Fibroblast of skin of left quadriceps (primary cell): ENCODE measurements at places on chromosomes 1 and 21.

GRCh38 chr1:226845624-226846023 is 24.8 kb upstream of the PSEN2 start:
- no peak for DNase-seq

- no peak for DNase-seq
Measured at GRCh38 chr1:101065575-101065974, 40.0 kb upstream of the DPH5 start.

DNA sequence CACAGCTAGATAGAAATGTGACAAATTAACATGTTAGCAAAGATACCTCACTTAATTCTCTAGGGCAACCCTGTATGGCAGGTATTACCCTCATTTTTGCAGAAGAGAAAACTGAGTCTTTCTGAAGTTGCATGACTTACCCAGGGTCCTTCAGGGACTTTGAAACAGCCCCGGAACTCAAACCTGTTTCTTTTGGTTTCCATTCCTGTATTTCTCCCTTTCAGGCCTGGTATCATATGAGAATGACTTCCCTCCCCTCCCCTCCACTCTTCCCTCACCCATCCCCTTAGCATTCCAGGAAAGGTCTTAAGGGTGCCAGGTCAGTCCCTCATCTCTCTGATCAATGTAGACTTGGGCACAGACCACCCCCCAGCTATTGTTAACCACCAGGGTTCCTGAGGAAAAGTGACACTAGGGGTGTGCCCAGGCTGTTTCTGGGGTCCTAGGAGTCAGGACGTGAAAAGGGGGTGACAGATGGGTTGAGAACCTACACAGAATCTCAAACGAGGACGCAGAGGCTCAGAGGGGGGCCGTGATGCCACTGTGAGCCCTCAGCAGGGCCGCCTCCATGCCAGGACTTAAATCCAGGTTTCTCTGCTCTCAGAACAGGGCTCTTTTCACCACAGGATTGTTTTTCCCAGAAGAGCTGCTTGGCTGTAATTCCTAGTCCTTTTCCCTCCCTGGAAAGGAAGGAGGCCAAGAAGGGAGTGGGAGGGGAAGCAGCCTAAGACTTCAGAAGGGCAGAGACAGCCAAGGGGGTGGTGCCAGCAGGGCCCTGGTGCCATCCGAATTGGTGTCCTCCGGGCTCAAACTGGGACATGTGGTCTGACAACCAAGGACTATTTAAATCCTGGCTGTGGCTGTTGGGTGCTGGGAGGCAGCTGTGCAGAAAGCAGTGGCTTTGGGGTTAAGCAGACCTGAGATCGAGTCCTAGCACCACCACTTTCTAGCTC is 2.1 kb upstream of the WASF2 start:
- no peak for DNase-seq

GRCh38 chr1:111281411-111281810 is 9.2 kb upstream of the CHIA start:
- no peak for DNase-seq

DNA sequence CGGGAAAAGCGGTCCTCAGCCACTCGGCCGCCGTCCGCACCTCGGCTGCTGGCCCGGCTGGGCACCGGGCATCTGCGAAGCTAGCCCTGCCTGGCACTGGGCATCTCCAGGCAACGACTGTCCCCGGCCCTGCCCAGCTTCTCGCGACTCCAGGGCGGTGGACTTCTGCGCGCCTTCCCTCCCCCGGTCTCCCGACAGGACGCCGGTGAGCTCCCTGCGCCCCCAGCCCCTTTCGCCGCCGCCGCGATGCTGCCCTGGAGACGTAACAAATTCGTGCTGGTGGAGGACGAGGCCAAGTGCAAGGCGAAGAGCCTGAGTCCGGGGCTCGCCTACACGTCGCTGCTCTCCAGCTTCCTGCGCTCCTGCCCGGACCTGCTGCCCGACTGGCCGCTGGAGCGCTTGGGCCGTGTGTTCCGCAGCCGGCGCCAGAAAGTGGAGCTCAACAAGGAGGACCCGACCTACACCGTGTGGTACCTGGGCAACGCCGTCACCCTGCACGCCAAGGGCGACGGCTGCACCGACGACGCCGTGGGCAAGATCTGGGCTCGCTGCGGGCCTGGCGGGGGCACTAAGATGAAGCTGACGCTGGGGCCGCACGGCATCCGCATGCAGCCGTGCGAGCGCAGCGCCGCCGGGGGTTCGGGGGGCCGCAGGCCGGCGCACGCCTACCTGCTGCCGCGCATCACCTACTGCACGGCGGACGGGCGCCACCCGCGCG is 514 bp downstream of the FAM43B start:
- no peak for DNase-seq

- DNase-seq, result no peak
Measured at GRCh38 chr1:75731881-75732280, 7.4 kb downstream of the ACADM start.

DNA sequence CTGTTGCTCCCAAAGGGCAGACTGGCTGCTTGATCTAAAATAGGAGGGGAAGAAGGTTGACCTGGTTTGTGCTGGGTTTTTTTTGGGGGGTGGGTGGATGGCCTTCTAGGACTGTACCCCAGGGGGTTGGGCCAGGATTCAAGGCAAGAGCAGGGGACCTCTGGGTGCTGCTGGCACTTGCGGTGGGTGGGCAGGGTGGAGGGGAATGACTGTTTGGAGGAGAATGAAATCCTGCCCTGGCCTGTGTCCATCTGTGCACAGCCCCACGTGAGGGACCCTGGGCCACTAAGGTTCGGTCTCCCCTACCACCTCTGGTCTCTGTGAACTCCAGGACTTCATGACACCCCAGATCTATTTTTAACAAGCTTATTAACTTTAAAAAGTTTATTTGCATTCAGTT is 414.2 kb downstream of the PTPRU start:
- no peak for DNase-seq

- DNase-seq, result no peak
Measured at GRCh38 chr1:171397851-171398469, 84.0 kb downstream of the FMO4 start.

GRCh38 chr1:201360486-201360885 is 17.0 kb downstream of the TNNT2 start:
- DNase-seq, result no peak

GRCh38 chr21:15330872-15331271 is 266.1 kb upstream of the NRIP1 start:
- no peak for DNase-seq

- DNase-seq, result no peak
Measured at GRCh38 chr21:45078371-45078770, 4.0 kb downstream of the ADARB1 start.

DNA sequence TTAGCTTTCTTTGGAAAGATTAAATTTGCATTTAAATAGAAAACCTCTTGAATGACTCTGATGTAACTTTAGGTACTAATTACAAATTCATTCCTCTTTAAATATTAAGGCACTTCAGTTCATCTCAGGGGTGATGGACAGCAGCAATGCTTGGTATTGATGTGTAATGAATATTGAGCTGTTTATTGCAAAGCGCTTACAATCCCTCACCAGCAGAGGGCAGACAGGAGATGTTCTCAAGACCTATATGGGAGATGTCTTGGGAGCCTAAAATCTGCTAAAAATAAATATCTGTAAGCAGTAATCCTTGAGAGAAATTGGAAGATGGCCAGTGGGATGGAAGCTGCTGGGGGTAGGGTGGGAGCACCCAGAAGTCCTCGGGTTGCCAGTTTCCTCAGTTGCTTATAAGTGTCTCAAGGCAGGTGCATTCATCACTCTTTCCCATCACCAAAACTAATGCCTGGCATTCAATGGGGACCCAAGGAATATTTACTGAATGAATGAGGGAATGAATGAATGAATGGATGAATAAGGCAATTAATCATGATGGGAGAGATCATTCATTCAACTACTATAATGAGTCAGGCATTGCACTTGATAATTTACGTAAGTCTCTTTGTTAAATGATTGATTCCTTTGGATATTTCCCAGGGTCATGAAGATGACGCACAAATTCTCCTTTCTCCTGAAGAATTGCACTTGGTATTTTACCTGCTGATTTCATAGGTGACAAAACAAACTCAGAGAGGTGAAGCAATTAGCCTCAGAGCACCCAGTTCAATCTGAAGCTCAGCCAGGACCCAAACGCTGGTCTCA is 2.3 kb downstream of the KLHDC8A start:
- peak; percentile 39 for DNase-seq

GRCh38 chr1:211731456-211732292 is 56.3 kb upstream of the NEK2 start:
- DNase-seq, result no peak

DNA sequence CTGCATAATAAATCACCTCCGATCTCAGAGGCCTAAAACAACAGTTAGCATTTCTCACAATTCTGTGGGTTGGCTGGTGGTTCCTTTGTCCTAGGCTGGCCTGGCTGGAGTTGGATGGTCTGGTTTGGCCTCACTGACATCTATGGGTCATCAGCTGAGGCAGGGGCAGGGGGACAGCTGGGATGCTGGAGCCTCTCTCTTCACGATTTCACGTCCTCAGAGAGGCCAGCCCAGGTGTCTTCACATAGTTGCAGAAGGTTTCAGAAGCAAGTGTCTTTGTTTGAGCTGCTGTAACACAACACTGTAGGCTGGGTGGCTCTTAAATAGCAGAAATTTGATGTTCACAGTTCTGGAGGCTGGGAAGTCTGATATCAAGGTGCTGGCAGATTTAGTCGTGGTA is 155.5 kb upstream of the CACNA1E start:
- no peak for DNase-seq

GRCh38 chr1:48691429-48692001 is 85.2 kb downstream of the BEND5 start:
- DNase-seq, result no peak

DNA sequence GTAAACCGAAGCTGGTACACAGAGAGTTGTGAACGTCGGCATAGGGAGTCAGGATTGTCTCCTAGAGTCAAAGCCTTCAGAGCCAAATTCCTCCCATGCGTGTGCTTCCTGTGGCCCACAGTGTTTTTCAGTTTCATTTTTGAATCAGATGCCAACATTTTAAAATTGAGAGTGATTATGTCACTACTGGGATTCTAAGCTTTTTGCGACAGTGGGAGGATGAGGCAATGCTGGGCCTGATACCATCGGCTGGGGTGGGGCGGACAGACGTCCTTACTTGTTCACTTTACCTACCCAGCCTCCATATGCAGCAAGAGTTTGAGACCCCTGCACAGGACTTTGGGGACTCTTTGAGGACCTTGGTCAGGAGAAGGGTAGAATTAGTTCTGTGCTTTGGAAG is 1.3 kb upstream of the KLHDC7A start:
- DNase-seq, result no peak

- peak; percentile 69 for DNase-seq
Measured at GRCh38 chr1:184163674-184164465, 112.3 kb downstream of the TSEN15 start.

DNA sequence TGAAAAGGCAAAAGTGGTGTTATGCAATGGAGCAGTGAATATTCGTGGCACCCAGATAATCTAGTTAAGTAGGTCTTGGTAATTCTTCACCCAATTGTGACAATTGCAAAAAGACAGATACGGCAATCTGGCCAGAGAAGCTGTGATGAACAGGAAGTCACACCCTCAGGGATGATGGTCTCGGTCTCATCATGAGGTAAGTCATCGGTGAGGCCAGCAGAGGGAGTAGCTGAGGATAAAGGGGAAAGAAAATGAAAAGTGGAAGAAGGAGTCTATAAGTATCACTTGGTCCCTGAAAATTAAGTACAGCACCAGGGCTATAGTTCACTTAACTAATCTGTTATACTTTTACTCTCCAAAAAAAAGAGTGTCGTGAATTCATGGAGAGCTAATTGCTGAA is 258.8 kb upstream of the NCAM2 start:
- DNase-seq, result no peak

GRCh38 chr21:46662765-46663500 is 27.5 kb downstream of the PRMT2 start:
- DNase-seq, result no peak

DNA sequence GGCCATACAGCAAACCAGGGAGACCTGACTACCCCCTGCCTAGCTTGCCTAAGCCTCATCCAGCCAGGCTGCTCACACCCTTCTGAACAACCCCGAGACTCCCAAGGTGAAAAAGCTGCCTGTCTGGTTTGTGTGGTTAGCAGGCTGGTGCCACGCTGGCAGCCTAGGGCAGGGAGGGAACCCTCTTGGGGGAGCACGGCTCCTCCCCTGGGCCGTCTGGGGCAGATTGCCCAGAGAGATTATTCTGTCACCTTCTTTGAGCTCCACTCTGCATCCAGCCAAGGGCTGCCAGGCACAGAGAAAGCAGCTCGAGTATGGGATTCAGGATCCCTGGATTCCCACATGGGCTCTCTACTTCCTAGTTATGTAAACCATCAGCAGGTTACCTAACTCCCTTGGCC is 27.5 kb upstream of the TCEA3 start:
- DNase-seq, result no peak

GRCh38 chr1:202689082-202689481 is 21.2 kb downstream of the SYT2 start:
- DNase-seq, result no peak

DNA sequence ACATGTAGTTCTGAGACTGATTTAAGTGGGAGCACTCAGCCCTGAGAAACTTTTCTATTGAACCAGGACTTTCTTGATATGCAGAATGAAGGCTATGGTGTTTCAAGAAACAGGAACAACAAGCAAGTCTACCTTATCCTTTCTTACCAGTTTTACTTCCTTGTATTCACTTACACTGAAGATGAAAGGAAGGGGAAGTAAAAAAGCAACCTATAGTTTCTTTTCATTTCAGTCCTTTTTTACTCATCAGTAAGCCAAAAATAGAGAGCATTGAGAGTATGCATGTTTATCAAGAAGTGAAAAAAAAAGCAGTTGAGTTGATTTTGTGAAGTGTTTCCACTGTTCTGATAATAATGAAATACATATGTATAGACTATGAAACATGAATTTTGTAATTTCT is 1010.3 kb downstream of the AMY1C start:
- no peak for DNase-seq

- DNase-seq, result no peak
Measured at GRCh38 chr1:89550995-89551394, 26.4 kb downstream of the LRRC8B start.

- DNase-seq, result no peak
Measured at GRCh38 chr1:53731779-53732305, 7.1 kb downstream of the GLIS1 start.

DNA sequence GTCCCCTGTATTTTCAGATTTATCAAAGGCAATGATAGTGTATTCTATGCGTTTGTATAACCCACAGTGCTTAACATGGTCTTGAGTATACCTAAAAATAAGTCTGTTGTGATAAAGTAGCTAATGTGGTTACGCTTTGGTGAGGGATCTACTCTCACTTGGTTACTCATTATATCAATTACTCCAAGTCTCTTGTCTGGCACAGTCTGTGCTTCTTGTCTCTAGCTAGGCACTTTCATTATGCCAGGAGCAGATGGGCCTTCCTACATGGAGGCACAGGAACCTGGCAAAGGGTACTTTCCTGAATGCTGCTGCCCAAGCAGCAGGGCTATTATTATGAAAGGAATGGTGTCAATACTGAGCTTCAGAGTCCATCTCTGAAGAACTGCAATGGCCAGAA is 4.2 kb upstream of the PTPN22 start:
- DNase-seq, result no peak
